ENCODE measurements at places on chromosomes 3 and 15. TPM values are rescaled to one million over a fixed set of nuclear protein-coding genes. Genes with fewer than 3 reads are reported as not detected.

VWA5B2 gene
- total RNA-seq, result 0.62 TPM

GPR87 gene
- total RNA-seq, result not detected

TIPARP gene
- total RNA-seq, result 34.3 TPM

RBMS3 gene
- total RNA-seq, result 1.3 TPM

BFSP2 gene
- not detected for total RNA-seq

FOXB1 gene
- total RNA-seq, result 1.7 TPM

STRIT1 gene
- not detected for total RNA-seq

GRCh38 chr3:184795522-184796190 lies 16.3 kb upstream of the VPS8 start:
- peak; percentile 70 for DNase-seq

DNA sequence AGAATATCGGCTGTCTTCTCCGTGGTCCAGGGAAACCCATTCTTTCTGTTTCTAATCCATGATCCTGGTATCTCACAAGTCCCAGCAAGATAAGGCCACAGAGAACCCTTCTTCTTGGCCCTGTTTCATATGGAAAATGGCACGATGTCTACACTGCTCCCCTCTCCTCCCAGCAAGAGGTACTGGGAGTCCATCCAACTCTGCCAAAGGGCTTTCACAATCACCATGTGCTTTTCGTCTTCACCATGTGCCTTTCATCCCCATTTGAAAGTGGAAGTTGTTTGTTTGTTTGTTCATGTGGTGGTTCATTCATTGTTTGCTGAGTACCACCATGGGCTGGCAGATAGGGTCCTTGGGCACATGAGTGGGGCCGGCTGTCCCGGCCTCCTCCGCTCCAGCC lies 5.5 kb downstream of the ITIH3 start:
- no peak for DNase-seq

DNA sequence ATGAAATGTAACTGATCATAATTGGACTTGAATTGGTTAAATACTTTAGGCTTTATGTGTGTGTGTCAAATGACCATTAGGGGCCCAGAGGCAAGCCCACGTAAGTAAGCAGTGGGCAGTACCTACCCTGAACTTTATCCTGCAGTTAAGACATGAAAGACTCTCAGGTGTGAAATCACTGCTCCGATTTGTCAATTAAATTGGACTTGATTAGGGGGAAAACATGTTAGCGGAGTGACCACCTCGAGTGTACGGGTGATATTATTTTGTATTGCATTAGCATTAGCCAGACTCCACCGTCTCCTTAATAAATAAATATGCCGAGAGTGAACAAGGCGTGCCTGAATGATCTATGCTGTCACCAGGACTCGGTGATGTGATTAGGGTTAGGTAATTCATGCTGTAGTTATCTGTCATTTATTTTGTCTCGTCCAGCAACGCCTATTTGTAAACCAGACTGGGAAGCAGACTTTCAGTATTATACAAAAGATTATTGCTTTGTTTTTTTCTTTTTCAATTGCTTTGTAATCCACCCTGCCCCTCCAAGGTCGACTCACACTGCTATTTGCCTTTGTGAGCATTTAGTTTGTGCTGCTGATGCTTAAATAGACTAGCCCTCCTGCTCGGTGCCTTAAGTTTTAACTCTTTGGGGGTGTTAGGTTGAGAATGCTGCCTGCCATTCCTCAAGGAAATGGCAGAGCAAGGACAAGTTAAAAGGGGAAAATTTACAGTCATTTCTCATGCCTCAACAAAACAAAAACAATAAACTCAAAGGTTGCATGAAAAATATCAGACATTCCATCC lies 1.8 kb downstream of the RBMS3 start:
- DNase-seq, result peak; percentile 54

DNA sequence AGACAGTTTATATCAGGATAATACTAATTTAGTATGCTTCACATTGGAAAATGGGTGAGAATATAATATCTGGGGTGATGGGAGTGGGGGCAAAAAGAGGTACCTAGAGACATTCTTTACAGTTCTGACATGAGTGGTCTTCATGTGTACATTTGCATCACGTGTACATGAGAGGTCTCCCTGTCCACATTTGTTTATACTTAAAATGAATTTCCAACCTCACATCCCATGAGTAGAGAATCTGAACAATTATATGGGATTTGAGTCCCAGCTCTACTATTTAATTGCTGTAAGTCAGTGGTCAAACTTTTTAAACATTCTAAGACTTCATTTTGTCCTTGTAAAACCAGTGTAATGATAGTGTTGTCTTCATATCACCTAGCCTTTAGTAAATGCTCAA lies 408.4 kb downstream of the NAALADL2 start:
- DNase-seq, result no peak

DNA sequence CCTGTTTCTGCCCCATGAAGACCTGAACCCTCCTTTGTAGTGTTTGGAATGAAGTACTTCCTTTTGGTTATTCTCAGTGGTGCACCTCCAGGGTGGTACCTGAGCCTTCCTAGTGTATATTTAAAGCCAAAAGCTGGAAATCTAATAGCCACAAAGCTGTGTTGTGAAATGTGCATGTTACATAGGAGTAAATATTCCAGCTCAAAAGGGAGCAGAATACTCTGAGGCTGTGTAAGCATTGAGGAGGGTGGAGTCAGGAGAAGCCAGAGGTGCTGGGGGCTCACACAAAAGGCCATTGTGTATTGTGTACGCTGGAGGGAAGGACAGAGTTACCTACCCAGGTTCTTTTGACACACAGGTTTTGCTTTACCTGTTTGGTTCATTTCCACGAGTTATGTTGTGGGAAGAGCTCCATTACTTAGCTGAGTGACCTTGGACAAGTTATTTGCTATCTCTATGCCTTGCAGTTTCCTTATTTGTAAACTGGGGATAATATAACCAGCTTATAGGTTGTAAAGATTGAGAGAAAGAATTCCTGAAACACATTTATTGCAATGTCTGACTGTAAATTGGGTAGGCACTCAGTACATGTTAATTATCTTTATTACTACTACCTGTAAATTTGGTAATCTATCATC lies 24.7 kb downstream of the GPR171 start:
- DNase-seq, result no peak

- no peak for DNase-seq
Observed at GRCh38 chr3:143831208-143831607, 17.1 kb downstream of the SLC9A9 start.

DNA sequence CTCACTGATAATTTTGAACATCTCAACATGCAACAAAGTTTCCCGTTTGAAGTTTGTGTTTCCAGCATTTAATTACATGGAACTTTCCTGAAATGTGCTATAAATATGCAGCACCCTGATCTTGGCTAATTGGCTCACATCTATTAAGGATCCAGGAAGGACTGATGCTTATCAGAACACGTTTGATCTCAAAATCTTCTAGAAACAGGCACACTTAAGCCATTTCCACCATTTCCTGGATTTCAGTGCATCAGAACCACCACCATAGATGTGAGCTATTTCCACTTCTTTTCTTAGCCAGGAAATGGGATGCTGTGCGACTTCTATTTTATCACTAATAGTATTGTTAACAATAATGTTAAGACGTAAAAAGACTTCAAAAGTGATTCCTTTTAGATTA lies 228.9 kb downstream of the FEZF2 start:
- DNase-seq, result no peak

DNA sequence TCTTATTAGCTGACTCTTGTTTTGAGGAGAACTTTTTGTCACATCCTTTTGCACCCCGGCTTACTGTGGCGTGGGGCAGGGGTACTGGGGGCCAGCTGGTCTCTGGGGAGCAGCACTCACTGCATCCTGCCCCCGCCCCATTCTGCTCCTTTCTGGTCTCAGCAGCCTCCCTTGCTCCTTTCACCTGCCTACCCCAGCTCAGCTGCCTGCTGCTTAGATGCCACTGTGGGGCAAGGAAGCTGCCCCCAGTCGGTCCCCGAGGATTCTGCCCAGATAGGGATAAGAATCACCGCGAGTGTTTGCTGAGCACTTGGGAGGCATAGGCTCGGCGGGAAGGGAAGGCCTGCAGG lies 32.0 kb downstream of the APBA2 start:
- DNase-seq, result no peak

DNA sequence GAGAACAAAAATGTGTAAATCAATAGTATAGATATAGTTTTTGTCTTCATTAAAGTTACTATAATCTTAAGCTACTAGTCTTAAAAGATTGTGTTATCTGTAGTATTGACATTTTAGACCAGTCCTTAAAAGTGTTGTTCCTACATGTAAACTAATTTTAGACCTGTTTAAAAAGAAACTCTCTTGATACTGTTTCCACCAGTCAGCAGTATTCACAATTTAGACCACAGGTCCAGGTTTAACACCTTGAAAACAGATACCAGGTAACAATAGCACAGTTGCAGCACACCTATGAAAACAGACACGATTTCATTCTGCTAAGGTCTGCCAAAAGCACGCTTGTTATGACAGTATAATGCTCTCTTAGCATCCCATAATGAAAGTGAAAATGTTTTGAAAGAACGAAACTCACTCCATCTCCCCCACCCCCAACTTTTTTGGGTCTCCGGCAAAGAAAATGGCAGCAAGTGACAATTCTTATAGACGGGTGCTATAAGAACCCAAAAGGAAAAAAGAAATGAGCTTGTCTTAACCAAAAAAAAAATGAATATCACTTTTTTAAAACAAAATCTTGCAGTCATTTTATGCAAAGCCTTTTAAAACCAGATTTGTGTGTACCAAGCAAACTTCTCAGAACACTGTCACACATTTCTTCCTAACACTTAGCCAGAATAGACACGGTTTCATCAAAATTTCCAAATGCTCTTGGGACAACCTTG lies 1.6 kb downstream of the EIF4E3 start:
- no peak for DNase-seq

DNA sequence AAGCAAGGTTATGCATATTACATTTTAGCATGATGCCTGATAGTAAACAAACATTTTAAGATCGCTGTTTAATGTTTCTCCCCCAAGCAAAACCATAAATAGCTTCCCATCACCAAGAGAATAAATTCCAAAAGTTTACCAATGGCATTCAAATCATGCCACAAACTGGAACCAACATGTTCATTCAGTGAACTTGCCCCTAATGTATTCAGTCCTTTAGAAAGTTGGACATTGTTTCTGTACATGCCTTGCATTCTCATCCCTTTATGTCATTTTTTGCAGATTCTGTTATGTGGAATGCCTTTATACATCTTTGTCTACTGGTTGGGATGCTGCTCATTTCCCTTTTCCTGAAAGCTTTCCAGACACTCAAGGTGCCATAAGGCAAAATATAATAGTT lies 105.5 kb downstream of the PYDC2 start:
- DNase-seq, result no peak

GRCh38 chr15:78434134-78434533 lies 3.9 kb upstream of the IREB2 start:
- DNase-seq, result no peak

- DNase-seq, result no peak
Observed at GRCh38 chr3:8619548-8619947, 25.1 kb downstream of the SSUH2 start.
